ENCODE measurements at places on chromosomes 12 and 14. TPM values are rescaled to one million over a fixed set of nuclear protein-coding genes. Genes with fewer than 3 reads are reported as not detected.

GRCh38 chr12:120599672-120600552, 18.7 kb upstream of the POP5 start:
- no peak for DNase-seq

- DNase-seq, result no peak
Measured at GRCh38 chr14:74737753-74738325, 24.9 kb downstream of the FCF1 start.

Gene CDCA3
- polyA plus RNA-seq, result 26.4 TPM

Gene BRF1
- polyA plus RNA-seq, result 32.7 TPM

- DNase-seq, result no peak
Measured at GRCh38 chr12:32312049-32312670, 87.2 kb upstream of the FGD4 start.
